MV-4-11 (cell line): ENCODE measurements at places on chromosomes 12 and 14.

DNA sequence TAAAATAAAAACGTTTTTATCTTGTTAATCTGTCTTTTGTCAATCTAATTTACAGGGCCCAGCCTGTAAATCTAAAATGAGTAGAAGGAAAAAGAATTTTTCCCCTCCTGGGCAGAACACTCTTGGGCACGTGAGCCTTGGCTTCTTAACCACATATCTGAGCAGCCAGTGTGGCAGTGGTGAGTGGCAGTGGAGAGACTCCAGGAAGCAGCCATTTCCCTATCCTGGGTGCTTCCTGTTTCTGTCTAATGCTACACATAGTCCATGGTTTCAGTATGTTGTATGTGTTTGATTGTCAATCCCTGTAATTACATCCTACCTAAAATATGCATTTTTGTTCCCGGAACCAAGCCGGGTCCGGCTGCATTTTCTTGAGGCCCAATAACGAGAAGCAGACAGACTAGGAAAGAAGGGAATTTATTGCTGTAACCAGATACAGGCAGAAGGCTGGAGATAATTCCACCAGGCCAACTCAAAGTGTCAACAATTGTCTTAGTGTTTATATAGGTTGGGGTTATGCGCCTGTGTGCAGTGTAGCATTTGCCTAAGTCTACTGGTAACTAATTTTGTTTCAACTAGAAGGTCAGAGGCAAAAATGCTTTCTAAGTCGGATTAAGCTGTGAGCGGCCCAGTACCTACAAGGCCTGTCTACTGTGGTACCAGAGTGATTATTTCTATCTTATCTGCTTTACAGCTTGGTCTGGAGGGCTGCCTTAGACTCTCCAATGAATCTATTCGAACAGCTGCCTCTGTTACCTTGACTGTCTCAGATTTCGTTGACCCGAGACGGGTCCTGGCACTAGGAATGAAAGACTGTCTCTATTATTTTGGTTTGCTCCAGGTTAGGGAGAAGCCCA, 82.4 kb upstream of the RESF1 start:
- DNase-seq = peak; percentile 95

GRCh38 chr12:117069101-117069797, 30.0 kb downstream of the TESC start:
- DNase-seq = peak; percentile 39

DNA sequence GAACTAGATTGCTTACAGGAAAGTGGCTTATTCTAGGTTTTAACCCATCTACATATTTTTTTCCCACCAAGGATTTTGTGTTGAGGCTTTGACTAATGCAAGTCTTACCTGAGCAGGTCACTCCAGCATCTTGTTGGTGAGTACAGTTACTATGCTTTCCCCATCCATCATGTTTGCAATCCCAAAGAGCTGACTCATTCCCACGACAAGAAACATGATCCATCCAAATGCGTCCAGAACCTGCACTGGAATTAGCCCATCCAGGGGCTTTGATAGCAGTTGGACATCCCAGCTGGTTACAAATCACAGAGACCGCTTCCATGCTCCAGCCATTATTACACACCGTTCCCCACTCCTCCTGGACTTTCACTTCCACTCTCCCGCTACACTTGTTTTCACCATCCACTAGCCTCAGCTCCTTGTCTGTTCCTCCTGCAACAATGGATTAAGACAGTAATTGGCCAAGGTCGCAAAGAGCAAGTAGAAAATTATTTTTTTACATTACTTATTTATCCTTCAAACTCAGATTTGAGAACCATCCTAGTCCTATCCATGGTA, 2.5 kb downstream of the CD163 start:
- no peak for DNase-seq

DNA sequence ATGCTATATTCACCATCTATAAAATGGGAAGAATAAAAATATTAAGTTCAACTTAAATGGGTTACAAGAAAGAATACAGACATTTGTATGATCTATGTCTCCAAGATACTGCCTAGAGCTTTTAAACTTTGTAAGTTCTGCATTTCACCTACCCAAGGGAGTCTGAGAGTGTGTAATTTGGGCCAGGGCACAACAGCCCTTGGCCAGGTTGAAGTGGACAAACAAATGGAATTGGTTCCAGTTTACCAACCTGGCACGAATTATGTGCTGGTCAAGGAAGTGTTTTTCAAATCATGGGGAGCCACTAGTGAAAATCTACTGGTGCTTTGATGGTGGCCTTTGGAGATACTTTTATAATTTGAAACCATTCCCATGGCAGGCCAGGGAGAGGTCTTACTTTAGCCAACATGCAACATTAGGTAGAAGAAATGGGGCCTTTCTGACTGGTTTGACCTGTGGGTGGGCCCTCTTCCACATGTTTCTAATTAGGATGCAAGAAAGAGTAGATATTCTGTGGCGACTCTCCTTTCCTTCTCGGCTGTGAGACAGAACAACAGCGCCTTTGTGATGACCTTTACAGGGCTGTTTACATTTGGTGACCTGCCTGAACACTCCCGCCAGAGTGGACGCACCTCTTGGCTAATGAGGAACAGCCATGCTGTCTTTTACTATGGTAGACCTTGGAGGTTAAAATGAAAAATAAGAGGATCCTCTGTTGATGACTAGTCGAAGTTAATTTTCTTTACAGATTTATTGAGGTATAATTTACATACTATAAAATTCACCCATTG, 476.6 kb downstream of the ZFP36L1 start:
- no peak for DNase-seq

DNA sequence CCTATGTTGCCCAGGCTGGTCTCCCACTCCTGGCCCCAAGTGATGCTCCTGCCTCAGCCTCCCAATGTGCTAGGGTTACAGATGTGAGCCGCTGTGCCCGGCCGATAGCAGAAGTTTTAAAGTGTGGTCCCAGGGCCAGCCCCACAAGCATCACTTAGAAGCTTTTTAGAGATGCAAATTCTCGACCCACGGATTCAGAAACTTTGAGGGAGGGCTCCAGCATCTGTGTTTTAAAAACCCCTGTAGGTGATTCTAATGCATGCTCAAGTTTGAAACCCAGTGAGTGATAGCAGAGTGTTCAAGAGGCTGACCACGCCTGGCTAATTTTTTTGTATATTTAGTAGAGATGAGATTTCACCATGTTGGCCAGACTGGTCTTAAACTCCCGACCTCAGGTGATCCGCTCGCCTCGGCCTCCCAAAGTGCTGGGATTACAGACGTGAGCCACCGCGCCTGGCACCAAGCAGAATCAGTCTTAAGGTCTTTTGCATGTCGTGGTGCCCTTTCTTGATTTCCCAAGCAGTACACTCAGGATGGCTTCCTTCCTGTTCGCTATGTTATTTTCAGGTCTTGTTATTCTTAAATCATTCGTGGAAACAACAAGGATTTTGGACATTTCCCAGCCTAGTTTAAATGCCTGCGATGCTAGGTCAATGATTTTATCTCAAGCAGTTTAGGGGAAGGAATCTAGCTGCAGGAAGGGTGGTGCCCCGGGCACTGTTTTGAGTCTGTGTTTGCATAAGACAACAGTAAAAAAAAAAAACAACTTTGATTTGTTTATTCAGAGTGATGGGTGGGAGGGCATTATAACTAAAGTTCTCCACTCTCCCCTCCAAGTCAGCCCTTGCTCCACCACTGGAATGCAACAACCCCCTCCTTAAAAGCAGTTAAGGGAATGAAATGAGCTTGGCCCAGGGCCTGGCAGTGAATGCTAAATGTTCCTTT, 9.2 kb upstream of the RILPL2 start:
- peak; percentile 18 for DNase-seq

DNA sequence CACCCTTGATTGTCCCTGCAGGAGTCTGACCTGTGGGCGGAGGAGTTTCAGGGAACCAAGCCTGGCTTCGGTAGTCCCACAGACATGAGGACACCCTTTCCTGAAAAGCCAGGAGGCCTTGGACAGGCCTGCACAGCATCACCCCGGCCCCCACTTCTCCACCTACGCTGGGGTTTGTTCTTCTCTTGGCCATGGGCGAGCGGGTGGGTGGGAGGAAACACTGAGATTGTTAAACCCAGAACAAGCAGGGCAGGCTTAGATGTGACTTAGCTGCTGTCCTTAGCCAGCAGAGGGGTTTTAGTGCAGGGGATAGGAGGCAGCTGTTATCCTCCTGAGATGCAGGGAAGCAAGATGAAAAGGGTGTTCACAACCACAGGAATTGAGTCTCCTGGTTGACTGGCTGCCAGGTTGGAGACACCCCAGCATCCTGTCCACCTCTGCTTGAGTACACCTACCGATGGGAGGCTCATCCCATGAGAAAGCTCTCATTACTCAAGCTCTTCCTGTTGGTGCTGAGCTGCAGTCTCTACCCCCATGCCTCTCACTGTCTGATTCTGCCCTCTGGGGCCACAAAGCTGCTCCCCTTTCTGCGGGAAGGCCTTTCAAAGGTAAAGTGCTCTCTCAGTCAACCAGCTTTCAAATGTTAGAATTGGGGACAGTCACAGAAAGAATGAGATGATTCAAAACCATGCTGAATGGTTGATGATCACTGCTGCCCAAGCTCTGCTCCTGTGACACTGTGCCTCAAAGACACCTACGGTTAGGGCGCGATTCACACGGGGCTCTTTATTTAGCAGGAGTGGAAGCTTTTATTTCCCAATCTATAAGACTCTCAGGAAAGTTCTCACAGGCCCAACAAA, 86.3 kb downstream of the IRF2BPL start:
- no peak for DNase-seq

GRCh38 chr12:69840727-69841126, 15.7 kb downstream of the MYRFL start:
- DNase-seq = no peak

- no peak for DNase-seq
Measured at GRCh38 chr14:61463664-61464285, 142.4 kb downstream of the PRKCH start.

DNA sequence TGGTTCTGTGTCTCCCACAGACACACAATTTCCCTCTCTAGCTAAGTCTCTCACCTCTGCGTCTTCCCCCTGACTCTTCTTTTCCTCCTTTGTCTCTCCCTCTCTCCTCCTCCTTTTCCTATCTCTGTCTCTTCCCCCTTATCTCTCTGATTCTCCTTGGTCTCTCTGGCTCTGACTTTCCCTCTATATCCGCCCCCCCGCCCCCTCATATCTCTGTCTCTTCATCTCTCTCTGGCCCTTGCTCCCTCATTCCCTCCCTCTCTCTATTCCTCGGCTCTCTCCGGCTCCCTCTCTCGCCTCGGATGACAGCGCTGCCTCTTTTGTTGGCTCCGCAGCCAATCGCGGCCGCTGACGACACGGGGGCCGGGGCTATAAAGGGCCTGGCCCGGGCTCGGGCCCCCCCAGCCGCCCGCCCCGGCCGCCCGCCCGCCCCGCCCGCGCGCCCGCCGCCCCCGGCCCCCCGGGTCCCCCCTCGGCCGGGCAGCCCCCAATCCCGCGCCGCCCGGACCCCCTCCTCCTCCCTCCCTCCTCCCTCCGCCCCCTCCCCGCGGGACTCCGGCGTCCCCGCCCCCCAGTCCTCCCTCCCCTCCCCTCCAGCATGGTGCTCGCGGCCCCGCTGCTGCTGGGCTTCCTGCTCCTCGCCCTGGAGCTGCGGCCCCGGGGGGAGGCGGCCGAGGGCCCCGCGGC, at the start of gene GDF11:
GDF11 (plus strand) TSS at position 404 of the 687 bp plus-strand sequence; CDS start at position 599, 195 bp downstream.
- peak; percentile 46 for DNase-seq

GRCh38 chr12:108712925-108713203, 18.5 kb downstream of the CORO1C start:
- DNase-seq = no peak

GRCh38 chr12:53205747-53206419, 1.2 kb downstream of the ITGB7 start:
- peak; percentile 86 for DNase-seq

DNA sequence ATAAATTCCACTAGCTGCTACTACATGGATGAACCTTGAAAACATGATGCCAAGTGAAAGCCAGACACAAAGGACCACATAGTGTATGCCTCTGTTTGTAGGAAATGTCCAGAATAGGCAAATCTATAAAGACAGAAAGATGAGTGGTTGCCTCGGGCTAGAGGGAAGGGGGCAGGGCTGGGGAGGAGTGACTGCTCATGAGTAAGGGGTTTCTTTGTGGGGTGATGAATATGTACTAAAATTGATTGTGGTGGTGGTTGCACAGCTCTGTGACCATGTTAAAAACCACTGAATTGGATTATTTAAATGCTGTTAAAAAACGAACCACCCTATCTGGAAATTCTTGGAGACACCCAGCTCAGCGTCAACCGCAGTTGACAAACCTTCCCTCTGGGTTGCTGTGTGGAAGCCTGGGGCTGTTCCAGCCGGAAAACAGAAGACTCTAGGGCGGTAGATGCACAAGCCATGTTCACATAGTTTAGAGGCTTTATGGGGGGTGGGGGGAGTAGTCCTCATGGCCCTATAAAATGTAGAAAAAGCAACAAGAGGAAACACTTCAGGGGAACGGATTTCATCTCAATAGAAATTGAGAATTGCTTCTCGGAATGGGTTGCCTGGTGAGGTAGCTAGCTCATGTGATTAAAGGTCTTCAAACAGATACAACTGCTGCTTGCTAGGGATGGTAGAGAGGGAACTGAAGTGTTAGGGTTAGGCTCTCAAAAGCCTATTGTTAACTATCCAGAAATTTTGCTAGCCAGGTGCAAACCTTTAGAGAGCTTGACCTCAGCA, 29.4 kb downstream of the RIN3 start:
- DNase-seq = no peak

DNA sequence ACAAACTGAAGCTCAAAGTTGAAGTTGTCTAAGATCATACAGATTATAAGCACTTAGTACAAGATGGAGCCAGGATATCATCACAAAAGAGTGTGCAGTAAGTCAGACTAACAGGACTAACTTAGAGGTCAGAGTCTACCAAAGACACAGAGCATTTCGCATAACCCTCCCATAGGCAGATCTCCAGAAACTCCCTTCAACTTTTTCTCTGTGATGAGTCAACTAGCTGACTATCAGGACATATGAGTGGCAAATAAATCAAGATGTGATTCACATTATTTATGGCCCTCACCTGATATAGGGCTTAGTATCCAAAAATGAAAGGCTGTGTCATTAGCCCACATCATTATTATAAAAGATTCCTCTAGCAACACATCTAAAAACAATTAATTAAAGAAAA, 484.6 kb downstream of the GALC start:
- no peak for DNase-seq

DNA sequence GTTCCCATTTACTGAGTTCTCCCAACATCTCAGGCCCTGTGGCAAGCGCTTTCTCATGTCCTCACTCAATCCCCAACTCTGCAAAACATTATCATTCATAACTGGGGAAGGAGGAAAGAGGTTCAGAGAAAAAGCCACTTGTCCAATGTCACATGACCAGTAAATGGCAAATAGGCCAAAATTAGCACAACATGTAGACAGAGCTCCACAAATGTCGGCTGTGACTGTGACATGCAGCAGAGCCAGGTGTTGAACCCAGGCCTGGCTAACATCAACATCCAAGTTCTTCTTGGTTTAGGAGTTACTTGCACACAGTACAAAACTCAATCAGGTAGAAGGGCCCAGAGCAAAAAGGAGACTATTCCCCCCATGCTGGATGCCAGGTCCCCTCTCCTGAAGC, 10.8 kb downstream of the KCTD10 start:
- DNase-seq = no peak

DNA sequence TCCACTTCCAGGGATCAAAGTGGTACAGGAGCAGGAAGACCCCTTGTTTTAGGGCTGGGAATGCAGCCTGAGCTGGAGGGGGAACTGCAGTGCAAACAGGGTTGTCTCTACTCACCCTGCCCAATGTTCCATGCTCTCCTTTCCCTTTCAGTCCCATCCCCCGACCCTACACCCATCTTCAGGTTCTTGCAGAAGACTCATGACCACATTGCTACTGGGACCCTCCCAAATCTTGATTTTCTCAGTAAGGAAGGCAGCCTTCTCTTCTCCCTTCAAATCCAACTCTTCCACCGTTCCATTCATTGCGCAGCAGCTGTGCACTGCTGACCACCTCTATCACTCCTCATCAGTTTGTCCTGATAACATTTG, 1.9 kb downstream of the SERPINA11 start:
- DNase-seq = no peak

GRCh38 chr12:47205532-47206449, 126.0 kb upstream of the AMIGO2 start:
- no peak for DNase-seq
